ENCODE measurements at places on chromosomes 12 and 14.

- no peak for DNase-seq
Measured at GRCh38 chr14:56487090-56487667, 92.4 kb upstream of the TMEM260 start.

DNA sequence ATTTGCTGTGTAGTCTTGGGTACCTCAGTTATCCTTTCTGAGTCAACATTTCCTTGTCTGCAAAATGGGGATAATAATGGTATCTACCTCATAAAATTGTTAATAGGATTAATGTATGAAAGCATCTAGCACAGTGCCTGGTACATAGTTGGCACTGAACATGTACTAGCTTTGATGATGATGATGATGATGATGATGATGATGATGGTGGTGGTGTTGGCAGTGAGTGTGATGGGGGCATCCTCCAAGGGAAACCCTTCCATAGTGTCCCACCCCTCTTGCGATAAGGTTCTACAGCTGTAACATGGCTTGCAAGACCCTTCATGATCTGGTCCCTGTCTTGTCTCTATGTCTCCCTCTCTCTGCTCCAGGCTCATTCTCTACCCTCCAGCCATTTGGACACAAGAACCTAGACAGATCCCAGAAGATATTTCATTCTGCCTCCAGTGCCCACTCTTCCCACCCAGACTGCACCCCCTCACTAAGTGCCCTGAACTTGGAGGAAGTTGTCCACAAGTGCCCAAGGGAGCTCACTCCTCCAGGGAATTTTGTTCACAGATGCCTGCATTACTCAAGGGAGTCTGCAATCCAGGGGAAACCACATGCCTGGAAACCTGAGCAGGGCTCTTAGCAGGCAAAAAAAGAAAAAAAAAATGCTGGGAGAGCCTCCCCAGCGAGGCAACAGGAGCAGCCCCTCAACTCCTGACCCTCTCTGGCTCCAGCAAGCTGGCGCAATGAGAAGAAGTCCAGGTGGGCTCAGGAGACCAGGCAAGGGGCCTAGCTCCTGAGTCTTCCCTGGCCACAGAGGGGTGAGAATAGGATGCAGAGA is 10.1 kb upstream of the BDKRB1 start:
- DNase-seq: no peak

- DNase-seq: no peak
Measured at GRCh38 chr12:60279221-60279620, 683.4 kb downstream of the SLC16A7 start.

DNA sequence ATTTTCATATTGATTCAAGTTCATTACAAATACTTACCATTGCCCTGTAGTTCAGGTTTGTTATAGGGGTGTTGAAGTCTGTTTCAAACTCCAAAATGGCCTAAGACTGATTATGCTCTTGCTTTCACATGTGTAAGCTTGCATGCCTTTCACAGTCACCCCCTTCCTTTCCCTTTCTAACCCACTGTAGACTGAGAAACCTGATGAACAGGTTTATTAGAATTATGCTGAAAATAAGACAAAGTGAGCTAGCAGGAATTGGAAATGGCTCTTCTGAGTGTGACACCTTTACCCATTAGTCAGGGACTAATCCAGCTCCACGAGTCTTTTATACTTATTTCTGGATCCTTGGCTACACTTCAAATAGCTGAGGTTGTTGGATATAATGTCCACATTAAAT is 38.9 kb downstream of the FBXO33 start:
- no peak for DNase-seq

DNA sequence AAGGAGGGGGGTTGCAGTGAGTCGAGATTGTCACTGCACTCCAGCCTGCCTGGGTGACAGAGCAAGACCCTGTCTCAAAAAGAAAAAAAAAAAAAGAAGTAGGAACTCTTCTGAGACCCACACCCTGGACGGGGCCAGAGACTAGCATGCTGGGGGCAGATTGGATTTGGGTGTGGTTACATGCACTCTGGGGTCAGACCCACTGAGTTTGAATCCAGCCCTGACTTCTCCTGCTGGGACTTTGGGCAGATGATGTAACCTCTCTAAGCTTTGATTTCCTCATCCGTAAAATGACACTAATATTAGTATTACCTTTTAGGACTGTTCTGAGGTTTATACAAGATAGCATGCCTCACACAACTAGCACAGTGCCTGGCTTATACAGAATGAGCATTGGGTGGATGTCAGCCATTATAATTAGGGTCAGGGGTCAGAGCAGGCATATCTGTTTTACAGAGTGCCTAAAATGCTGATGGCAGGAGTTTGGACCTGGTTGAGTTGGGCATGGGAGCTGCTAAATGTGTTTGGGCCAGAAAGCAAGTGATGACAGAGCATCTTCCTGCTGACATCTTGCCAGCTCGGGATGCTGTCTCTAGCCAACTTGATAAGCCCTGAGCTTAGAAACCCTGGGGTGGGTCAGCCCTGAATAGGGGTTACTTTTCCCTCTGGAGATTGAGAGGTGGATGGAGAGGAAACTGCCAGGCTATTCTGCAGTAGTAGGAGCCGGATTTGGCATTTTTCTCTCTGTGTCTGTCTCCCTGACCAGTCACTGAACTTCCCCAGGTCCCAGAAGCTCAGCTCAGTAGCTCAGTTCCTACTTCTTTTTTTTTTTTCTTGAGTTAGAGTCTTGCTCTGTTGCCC is 15.5 kb downstream of the TPCN1 start:
- no peak for DNase-seq

- DNase-seq: no peak
Measured at GRCh38 chr14:104299993-104300761, 161.8 kb downstream of the KIF26A start.

- DNase-seq: no peak
Measured at GRCh38 chr12:105382771-105383622, 52.5 kb downstream of the C12orf75 start.

- no peak for DNase-seq
Measured at GRCh38 chr14:33999771-34000291, 49.0 kb upstream of the EGLN3 start.

- DNase-seq: no peak
Measured at GRCh38 chr12:30598889-30599288, 96.8 kb downstream of the IPO8 start.

DNA sequence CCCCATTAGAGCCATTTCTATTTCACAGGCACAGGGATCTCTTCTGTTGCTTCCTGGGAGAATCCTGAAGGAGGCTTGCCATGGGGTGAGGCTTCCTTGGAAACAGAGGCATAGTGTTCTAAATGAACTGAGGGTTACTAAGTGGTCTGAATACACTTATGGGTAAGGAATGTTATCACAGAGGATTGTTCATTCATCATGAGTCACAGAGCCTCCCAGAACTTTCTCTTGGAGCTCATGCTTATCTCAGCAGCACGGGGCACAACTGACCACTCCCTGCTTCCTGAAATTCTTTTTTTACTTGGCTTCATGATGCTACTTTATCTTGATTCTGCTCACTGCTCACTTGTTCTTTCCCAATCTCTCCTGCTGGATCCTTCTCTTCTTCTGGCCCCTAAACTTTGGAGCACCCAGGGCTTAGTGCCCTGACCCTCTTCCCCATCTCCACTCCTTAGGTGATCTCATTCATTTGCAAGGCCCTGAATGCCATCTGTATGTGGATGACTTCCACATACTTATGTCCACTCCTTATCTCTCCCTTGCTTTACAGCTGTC is 57.9 kb downstream of the ANO6 start:
- DNase-seq: no peak

DNA sequence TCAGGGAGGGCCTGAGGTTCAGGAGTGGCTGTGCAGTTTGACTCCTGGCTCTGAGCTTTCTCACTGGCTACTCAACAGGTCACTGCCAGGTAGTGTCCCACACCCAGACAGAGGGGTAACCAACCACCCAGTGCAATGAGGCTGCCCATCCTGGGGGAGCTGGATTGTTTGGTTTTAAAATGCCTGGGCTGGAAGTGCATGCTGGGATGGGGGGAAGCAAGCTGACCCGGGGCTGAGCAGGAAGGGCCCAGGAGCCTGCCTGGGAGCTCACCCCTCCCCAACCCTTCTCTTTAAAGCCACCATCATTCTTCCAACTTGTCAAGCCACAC is 12.6 kb upstream of the ABHD12B start:
- DNase-seq: no peak

DNA sequence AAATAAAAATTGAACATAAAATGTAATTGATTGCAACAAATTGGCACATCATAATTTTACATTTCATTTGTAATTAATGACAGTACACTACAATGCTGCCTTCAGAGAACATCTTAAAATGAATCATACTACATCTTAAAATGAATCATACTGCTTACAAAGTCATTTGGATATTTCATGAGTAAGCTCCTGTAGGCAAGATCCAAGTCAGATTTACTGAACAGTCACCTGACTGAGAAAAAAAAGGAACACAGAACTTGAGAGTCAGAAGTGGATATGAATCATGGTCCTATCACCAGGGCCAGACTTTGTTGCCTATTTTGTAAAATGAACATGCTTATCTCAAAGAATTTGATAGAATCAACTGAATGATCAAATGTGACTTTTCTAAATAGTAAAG is 32.7 kb upstream of the FBLN5 start:
- no peak for DNase-seq

DNA sequence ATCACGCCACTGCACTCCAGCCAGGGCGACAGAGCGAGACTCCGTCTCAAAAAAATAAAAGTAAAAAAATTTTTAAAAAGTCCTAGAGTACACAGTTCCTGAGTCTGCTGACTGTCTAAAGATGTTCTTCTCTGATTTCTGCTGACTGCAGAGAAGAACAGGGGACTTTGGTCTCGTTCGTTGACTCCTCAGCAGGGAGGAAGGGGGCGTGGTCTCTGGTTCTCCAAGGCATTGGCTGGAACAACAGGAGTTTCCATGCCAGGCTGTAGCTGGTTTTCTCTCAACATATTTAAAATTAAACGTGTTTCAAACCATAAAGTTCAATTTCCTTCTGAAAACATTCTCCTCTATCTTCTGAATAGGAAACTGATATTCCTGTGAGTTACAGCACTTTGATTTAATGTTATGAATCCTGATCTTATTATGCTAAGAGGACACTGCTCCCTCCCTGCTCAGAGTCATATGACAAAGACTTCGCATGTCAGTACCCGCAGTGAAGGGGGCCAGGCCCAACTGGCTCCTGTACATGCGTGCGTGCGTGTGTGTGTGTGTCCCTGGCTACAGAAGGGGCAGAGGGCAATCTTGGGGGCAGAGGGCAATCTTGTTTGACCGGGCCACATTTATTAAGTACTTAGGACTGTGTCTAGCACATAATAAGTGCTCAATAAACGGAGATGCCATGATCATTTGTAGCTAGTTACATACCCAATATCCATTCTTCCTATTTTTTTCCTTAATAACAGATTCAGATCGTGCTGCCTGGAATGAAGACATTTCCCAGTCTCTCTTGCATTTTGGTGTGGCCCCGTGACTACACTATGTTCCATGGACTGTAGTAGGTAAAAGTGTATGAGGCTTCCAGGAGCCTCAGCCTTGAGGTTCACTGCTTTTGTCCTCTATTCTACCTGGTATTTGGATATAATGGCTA is 16.5 kb upstream of the HNF1A start:
- DNase-seq: no peak

DNA sequence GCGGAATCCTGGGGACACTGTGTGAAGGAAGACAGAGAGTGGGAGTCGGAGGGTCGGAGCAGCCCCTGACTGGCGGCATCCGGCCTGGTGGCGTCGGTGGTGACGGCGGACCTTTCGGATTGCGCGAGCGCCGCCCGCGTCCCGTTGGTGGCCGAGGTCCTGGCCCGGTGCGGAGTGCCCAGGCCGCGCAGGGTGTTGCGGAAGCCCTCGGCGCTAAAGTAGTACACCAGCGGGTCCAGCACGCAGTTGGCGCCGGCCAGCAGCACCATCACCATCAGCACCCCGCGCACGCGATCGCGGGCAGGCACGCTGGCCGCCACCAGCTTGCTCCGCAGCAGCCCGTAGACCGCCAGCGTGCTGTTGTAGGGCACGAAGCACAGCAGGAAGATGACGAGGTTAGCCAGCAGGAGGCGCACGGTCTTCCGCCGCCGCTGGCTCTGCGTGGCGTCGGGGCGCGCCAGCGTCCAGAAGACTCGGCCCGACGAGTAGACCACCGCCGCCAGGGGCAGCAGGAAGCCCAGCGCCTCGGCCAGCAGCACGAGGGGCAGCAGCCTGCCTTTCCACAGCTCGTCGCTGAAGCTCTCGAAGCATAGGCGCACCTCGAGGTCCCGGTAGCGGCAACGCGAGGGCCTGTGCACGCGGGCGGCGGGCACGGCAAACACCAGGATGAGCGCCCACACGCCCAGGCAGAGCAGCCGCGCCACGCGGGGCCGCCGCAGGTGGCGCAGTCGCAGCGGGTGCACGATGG is 13.1 kb upstream of the CHD4 start:
- DNase-seq: no peak

- DNase-seq: no peak
Measured at GRCh38 chr12:119385659-119386058, 51.1 kb downstream of the CCDC60 start.

DNA sequence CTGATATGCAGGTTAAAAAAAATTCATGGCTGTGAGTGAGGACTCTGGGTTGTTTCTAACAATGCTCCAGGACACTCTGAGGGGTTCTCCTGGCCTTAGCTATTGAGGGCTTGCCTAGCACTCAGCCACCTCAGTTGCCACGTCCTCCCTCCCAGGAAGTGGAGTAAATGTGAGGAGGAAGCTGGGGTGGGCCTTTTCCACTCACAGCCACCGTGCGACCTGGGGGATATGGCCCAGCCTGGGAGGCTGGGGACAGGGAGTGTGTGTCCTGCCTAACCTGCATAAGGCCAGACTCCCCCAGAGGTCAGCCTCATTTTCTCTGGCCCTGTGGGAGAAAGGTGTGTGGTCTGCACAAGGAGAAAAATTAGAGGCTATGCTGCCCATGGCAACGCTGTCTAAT is 83.3 kb downstream of the CRACR2A start:
- DNase-seq: no peak

GRCh38 chr12:58967561-58967960 is 47.3 kb upstream of the LRIG3 start:
- no peak for DNase-seq

DNA sequence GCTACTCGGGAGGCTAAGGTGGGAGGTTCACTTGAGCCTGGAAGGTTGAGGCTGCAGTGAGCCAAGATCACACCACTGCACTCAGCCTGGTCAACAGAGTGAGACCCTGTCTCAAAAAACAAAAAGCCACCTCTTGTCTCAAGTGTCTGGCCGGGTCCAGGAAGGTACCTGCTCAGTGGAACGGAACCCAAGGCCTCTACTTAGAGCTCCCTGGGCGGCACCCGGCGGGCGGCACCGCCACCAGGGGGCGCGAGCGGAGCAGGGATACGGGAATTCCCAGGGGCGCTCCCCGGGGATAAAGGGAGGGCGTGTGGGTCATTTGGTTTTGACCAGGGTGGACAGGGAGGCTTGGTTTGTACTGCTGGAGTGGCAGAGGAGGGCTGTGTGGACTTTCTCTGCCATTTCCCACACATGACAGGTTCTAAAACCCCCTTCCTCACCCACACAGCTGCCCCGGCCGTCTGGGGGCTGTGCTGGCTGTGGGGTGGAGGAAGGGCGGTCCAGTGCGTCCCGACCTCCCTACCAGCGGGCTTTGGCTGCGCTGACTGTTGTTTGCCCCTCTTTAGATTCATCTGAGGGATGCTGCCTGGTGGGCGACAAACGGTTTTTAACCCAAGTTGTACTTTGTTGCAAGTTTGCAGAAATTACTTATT is 91.4 kb downstream of the SETD3 start:
- peak; percentile 59 for DNase-seq
